ENCODE measurements at places on chromosomes 1 and 21. TPM values are rescaled to one million over a fixed set of nuclear protein-coding genes. Genes with fewer than 3 reads are reported as not detected.

DNA sequence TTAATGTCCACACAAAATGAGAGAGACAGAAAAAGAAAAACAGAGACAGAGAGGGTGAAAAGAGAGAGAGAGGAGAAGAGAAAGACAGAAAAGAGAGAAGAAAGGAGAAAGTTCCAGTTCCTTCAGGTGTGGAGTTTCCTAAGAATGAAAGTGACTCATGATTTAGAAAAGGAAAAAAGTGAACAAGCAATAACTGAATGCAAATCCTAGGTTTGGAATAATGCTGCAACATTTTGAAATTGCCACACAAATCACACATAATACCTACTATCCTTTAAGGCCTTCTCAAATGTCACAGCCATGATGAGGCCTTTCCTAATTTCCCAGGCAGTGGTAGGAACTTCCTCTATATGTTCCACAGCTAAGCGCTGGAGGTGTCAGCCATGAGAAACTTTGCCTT lies 31.5 kb upstream of the XPR1 start:
- no peak for DNase-seq

- DNase-seq, result no peak
Observed at GRCh38 chr1:206568256-206568655, 44.0 kb downstream of the EIF2D start.

Gene CIART
- total RNA-seq, result 11.4 TPM

- no peak for DNase-seq
Observed at GRCh38 chr1:59678040-59678439, 136.7 kb upstream of the HOOK1 start.

DNA sequence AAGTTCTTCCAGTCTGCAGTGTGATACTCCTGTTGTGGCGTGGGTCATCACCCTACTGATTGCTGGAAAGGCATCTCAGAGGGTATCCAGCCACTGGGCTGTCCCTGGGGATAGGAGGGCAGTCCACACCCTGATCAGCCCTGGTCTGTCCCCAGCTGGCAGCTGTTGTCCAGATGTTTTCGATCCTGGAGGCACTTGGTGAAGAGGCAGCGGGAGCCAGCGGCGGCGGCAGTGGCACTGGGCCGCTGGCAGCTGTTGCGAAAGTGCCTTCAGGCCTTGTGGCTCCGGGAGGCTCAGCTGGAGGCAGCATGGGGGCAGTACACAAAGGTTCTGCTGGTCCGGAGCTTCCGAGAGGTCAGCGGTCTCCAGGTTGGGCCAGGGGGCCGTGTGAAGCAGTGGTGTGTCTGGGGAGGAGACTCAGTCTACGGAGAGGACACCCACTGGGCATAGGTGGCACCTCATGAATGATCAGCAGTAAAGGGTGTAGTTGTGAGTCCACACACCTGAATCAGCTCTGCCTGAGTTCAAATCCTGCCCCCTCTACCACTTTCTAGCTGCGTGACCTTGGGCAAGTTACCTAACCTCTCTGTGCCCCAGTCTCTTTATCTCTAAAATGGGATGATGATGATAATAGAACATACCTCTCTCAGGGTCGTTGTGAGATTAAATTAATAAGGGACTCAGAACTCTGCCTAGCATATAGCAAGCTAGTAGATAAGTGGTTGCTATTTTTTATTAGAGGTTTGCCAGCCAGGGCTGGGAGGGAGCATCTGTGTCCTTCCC lies 6.1 kb downstream of the C1orf167 start:
- DNase-seq, result no peak
